ENCODE measurements at places on chromosomes 3 and 15.

DNA sequence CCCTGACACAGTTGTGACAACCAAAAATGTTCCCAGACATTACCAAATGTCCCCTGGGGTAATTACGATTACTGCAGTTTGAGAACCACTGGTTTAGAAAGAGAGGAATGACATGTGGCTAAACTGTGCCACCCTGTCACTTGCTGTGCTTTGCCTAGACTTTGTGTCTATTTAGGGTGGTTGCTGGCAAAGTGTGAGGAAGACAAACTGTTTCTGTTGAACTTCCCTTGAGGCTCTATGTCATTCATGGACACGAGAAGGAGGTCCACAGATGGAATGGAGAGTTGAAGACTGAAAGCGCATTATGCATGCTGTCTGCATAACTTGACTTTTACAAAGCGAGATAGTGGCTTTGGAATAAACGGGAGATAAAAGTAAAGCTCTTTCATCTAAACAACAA, 316.7 kb downstream of the FEZF2 start:
- no peak for DNase-seq

- DNase-seq, result no peak
Observed at GRCh38 chr15:99009741-99010330, 2.2 kb upstream of the PGPEP1L start.

- DNase-seq, result no peak
Observed at GRCh38 chr3:148265841-148266240, 431.9 kb upstream of the AGTR1 start.

GRCh38 chr3:66907136-66907535, 91.0 kb upstream of the KBTBD8 start:
- DNase-seq, result no peak

DNA sequence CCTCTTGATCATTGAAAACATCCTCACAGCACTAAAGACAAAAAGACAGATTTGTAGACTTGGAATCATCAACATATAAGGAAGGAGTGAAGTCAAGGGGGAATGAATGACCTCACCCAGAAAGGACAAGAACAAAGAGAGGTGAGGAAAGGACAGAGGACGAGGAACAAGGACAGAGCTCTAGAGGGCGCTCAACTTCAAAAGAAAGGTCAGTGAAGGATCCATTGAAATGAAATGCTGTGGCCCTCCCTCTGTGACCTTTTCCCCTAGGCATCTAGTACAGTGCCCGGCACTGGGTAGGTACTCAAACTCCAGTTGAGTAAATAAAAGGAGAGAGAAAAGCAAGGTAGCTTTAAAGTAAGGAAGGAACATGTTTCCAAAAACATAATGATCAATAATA, 2.6 kb downstream of the ATP8B4 start:
- DNase-seq, result no peak

DNA sequence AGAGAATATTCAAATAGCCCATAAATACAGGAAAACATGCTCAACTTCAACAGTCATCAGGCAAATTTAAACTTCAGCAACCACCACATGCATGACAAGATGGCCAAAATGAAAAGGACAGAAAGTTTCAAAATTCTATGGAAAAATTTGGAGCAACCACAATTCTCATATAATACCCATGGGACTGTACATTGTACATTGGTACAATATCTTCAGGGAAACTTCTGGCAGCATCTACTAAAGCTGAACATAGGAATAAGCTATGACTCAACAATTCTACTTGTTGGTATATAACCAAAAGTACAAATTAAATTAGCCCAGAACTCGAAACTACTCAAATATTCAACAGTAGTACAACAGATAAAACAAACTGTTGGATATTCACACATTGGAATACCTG, 847.6 kb downstream of the TBL1XR1 start:
- no peak for DNase-seq

DNA sequence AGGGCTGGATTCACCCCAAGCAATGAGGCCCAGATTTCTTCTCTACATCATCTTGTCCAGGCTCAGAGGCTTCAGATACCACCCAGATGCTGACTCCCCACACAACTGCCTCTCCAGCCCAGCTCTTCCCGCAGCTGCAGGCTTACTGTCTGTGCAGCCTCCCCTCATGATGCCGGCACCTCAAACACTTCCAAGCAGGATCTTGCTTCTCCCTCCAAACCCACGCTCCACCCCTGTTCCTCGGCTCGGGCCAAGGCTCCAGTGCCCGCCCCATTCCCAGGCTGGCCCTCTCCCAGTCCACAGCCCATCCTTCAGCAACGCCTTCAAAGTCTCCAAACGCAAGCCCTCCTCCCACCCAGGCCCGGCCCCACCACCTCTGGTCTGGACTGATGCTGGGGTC, 159.2 kb upstream of the LINGO1 start:
- no peak for DNase-seq

- no peak for DNase-seq
Observed at GRCh38 chr3:86948822-86949221, 42.1 kb downstream of the VGLL3 start.

- no peak for DNase-seq
Observed at GRCh38 chr3:152817400-152817799, 17.5 kb upstream of the P2RY1 start.

GRCh38 chr15:81497238-81497637, 123.2 kb upstream of the TMC3 start:
- DNase-seq, result no peak

GRCh38 chr15:56045068-56045748, 51.8 kb upstream of the NEDD4 start:
- DNase-seq, result no peak

- no peak for DNase-seq
Observed at GRCh38 chr3:112074006-112074405, 12.2 kb upstream of the C3orf52 start.

GRCh38 chr15:41919954-41920538, 26.2 kb upstream of the SPTBN5 start:
- no peak for DNase-seq

GRCh38 chr3:10553591-10554235, 48.3 kb upstream of the ATP2B2 start:
- no peak for DNase-seq

- no peak for DNase-seq
Observed at GRCh38 chr3:70861234-70861633, 548.8 kb upstream of the MDFIC2 start.

GRCh38 chr15:68299436-68299835, 21.9 kb downstream of the FEM1B start:
- no peak for DNase-seq

GRCh38 chr15:66188464-66188863, 65.1 kb downstream of the MEGF11 start:
- DNase-seq, result no peak

DNA sequence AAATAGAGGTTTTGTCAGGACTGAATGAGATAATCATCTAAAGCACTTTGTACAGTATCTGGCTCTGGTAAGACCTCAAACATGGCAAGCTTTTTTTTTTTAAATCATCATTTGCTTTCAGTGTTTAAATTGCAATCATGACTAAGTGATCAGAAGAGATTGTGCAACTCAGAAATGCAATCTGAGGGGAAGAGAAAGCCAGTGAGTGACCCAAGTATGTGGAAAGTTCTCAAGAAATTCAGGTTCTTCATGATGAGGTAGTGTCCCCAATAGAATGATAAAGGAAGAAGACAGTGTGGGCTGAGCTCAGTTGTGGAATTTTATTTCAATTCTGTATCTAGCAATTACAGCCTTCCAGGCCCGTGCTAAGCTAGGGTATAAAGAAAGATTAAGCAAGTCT, 132.2 kb upstream of the TBC1D5 start:
- DNase-seq, result no peak

DNA sequence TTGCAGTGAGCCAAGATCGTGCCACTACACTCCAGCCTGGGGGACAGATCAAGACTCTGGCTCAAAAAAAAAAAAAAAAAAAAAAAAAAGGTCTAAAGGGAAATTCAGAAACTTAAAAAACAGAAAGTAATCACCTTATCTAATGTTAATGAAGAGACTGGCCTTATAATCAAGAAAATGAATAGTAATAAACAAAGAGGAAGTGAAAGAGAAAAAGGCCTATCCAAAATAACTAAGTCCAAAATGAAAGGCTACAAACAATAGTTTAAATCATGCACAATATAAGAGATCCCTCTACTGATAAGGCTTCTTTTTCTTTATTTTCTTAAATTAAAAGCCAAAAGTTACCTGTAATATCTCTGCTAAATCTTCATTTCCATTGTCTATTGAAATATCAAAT, 37.1 kb upstream of the HDC start:
- DNase-seq, result no peak

DNA sequence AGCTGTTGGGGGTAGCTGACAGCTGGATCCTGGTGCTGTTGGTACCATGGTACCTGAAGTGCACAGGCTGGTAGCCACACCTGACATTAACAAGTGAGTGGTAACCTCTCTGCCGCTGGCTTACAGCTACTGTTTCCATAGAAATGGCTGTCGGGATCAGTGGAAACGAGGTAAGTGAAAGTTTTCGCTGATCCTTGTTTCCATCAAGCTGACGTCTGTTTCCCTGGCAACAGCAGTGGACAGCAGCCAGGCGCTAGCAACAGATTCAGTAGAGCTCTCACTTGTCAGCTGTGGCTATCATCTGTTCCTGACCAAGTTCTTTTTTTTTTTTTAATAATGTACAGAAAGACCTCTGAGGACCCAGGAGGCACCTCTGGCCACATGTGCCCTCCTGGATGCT, 166.2 kb downstream of the CHDH start:
- DNase-seq, result peak; percentile 3

GRCh38 chr3:50627407-50628051, 10.6 kb downstream of the MAPKAPK3 start:
- no peak for DNase-seq

GRCh38 chr3:70990723-70991122, 592.8 kb downstream of the FOXP1 start:
- no peak for DNase-seq

DNA sequence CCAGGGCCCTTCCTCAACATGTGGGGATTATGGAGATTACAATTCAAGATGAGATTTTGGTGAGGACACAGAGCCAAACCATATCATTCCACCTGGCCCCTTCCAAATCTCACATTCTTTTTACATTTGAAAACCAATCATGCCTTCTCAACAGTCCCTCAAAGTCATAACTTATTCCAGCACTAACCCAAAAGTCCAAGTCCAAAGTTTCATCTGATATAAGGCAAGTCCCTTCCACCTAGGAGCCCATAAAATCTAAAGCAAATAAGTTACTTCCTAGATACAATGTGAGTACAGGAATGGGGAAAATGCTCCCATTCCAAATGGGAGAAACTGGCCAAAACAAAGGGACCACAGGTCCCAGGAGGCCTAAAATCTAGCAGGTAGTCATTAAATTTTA, 309.5 kb upstream of the SLITRK3 start:
- DNase-seq, result no peak

DNA sequence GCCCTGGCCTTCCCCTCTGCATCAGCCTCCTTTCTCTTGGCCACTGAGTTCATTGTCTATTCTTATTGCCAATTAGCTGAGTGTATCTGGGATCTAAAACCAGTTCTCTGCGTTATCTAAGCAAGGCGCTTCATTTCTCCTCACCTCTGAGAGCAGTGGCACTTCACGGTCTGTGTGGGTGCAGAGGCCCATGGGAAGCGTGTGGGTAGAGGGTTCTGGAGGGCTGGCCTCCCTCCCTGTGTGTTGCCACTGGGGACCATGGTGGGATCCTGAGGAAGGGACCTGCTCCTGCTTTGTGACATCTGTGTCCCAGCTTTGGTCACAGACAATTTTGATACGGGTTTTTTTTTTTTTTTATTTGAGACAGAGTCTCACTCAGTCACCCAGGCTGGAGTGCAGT, 32.7 kb downstream of the EDEM1 start:
- no peak for DNase-seq

GRCh38 chr15:31277335-31278060, 49.1 kb upstream of the KLF13 start:
- no peak for DNase-seq

DNA sequence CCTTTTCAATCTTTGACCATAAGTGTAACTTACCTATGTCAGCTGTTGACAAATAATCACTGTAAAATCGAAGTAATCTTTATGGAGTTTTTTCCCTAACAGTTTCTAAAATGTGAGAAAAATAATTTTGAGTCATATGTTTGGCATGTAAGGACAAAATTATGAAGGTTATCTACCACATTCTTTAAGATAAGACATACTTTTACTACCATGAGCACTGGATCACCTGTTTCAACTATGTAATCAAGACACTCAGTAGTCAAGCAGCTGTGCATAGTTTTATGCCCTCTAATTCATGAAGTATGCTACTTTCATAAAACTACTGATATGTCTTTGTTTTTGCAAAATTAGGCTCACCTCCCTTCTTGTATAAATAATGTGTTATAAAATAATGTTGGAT, 12.1 kb downstream of the FGF7 start:
- no peak for DNase-seq

- DNase-seq, result no peak
Observed at GRCh38 chr3:152785051-152785450, 49.9 kb upstream of the P2RY1 start.

GRCh38 chr3:112619295-112619694, 21.6 kb downstream of the CCDC80 start:
- no peak for DNase-seq

- no peak for DNase-seq
Observed at GRCh38 chr3:18440066-18440722, 15.1 kb upstream of the SATB1 start.

GRCh38 chr15:73078291-73078690, 26.0 kb downstream of the NEO1 start:
- no peak for DNase-seq

DNA sequence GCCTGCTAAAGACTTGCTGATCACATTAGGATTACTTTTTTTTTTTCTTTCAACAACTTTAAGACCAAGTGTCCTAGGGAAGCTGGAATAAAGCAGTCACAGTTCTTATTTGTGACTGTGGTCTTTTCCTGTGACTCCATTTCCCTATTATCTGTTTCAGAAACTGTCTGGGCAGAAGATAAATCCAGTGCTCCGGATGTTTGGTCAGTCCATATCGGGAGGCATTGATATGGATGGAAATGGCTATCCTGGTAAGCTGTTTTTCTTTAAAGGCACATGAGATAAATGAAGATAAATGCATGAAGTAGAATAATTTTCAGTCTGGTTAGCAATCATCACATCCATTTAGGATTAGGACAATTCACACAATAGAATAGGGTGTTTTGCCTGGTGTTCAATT, 338.3 kb upstream of the CTDSPL start:
- DNase-seq, result no peak

DNA sequence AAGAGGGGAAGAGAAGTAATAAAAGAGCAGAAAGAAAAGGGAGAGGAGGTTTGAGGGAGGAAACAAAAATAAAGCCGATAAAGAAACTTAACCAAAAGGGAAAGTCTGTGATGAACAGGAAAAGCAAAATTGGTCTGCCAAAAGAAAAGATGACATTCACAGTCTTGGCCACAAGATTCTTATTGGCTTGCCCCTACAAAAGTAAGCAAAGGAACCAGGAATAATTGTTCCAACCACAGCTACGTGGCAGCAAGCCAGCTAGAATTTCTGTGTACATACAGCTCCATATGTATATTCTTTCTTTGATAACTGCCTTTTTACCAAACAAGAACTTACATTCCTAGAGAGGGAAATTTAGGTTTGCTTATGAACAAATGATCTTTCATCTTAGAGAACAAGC, 79.6 kb downstream of the MLH1 start:
- DNase-seq, result no peak

DNA sequence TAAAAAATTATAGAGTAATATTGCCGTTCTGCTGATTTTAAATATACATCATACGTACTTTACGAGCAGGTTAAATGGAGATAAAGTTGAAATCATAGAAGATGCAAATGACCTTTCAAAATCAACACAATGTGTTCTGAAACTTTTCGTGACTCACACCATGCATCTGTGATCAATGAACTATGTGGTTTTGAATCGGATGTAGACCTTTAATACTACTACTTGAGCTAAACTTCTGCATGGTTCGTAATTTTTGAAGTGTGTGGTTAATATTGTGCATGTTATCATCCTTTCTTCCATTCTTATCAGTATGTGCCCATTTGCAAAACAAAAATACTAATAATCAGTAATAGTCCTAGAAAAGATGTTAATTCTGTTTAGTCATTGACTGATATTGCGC, 58.9 kb downstream of the GASK1A start:
- DNase-seq, result no peak

Measured in NCI-H1694 treated with DMSO at 0.1 percent for 48 hours (cell line).